ENCODE measurements at places on chromosomes 3 and 15. TPM values are rescaled to one million over a fixed set of nuclear protein-coding genes. Genes with fewer than 3 reads are reported as not detected.

Gene LRRIQ4
- total RNA-seq: not detected

GRCh38 chr3:183489455-183490210 is 61.2 kb upstream of the MCF2L2 start:
- H3K27me3 ChIP-seq: peaks cover 14% of the 10 kb centered on the region
- peaks cover 4% of the 10 kb centered on the region for H3K4me1 ChIP-seq
- H3K27ac ChIP-seq: no peak overlapping the region
- no peaks in the 10 kb centered on the region for H3K36me3 ChIP-seq

DNA sequence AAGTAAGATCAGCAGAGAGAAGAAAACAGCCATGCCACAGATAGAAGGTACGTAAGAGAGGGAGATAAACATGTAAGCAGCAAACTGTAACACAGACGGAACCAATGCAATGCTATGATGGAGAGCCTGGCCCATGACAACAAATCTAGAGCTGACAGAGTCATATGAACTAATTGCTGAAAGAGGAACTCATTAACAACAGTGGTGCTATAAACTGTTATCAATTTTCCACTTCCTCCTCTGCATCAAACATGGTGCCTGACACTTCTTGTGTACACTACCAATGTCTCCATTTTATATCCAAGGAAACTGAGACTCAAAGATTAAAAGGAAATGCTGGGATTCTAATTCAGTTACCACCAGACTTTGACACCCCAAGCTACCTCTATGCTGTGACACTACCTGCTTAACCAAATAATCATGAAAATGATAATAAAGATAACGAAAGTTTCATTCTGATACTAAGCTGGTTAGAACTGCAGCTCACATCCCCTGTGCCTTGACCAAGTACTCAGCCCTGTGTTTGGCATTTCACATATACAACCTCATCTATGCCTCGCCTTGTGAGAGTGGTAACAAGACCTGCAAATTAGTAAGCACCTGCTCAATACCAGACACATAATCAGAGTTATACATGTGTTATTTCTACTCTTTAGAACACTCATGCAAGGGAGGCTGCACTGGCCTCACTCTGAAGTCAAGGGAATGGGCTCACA is 79.3 kb downstream of the ANO10 start:
- DNase-seq: no peak
- no peaks in the 10 kb centered on the region for H3K4me1 ChIP-seq
- no peak overlapping the region for H3K27ac ChIP-seq
- H3K36me3 ChIP-seq: peaks cover 3% of the 10 kb centered on the region

GRCh38 chr15:41513506-41514227 is at the start of gene LTK:
TSS of gene LTK (minus strand) at chr15:41513827. CDS start at chr15:41513709, 118 bp downstream.
- no peaks in the 10 kb centered on the region for H3K36me3 ChIP-seq
- peaks cover 20% of the 10 kb centered on the region for H3K4me1 ChIP-seq
- H3K4me3 ChIP-seq: peak within 1 kb of the TSS; percentile 72
- H3K27ac ChIP-seq: no peak within 1 kb of the TSS

Gene DLEC1
- 0.24 TPM for total RNA-seq

GRCh38 chr3:40677749-40678148 is 153.0 kb downstream of the ZNF621 start:
- no peak overlapping the region for H3K4me3 ChIP-seq
- DNase-seq: no peak
- no peaks in the 10 kb centered on the region for H3K36me3 ChIP-seq
- no peaks in the 10 kb centered on the region for H3K4me1 ChIP-seq
